Activated CD4-positive, alpha-beta T cell treated with anti-CD3 and anti-CD28 coated beads for 36 hours (primary cell): ENCODE measurements at places on chromosomes 2 and 18.

- no peak for DNase-seq
Measured at GRCh38 chr2:75224636-75225094, 25.3 kb upstream of the TACR1 start.

DNA sequence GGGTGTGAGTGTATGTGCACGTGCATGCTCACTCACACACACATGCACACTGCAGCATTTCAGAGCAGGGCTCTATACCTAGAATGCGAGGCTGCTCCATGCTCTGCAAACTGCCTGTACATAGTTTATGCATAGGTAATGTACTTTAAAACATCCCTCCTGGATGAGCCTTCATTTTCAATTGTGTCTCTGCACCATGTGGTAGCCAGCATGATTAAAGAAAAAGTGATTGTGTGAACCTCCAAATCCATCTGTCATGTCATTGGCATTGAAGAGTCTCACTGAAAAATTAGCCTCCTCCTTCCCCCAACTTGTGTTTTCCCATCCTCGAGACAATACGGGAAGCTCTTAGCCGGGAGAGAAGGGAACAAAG, 120.9 kb upstream of the SPATS2L start:
- no peak for DNase-seq

- no peak for DNase-seq
Measured at GRCh38 chr2:235518322-235519090, 24.7 kb downstream of the AGAP1 start.

DNA sequence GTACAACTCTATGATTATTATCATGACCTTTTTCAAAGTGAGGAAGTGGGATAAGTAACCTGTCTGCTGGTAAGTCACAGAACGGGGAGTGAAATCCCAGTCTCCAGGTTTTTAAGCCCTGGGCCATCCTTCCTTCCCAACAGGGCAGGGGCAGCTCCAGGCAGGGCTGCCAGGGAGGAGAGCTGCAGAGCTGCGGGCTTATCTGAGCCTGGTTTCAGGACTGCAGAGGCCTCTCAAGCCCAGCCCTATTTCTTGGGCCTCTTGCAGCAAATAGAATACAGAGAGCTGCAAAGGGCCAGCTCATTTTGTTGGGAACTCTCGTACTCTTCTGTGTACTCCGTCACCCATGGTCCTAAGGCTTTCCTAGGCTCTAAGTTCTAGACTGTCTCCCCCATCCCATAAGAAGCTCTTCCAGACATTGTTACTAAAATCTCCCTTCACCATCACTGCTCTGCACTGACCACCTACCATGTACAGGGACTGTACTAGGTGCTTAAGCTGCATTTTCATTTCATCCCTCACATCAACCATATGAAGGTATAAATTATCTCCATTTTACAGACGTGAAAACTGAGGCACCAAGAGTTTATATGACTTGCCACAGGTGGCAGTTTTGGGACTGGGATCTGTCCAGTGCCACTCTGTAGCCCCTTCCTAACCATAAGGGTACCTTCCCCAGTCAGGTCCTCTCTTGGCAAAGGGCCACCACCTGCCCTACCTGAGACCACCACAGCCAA, 3.1 kb downstream of the RAB11FIP5 start:
- no peak for DNase-seq

GRCh38 chr2:70557171-70557838, 3.7 kb upstream of the TGFA start:
- DNase-seq: no peak

DNA sequence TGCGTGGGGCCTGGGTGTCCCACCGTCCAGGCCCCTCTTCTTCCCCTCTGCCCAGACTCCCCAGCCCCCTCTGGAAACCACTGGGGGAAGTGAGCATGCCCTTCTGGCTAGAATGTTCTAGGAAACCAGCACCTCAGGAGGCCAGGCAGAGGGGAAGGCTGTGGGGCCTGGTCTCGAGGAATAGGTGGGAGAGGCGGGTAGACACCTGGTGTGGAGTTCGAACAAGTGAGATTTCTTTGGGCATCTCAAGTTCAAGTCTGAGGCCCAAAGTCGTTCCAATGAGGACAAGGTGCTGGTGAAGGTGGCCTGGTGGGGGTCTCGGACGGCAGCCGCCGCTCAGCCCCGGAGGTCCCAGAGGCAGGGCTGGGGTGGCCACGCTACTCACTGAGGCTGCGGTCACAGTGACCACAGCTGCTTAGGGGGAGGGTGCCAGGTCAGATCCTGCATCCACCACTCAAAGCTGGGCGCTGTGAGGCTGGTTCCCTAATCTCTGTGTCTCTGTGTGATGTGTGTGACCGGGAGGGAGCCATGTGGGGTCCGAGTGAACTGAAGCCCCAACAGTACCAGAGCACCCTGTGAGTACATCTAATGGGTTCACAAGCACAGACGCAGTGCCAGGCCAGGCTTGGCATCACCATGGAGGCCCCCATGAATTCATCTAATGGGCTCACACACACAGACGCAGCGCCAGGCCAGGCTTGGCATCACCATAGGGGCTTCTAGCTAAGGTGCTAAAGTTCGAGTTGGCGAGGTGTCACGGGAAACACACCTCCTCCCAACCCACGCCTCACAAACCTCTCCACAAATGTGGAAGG, 26.5 kb upstream of the PXDN start:
- DNase-seq: no peak

GRCh38 chr2:221677688-221678087, 105.6 kb upstream of the EPHA4 start:
- no peak for DNase-seq

DNA sequence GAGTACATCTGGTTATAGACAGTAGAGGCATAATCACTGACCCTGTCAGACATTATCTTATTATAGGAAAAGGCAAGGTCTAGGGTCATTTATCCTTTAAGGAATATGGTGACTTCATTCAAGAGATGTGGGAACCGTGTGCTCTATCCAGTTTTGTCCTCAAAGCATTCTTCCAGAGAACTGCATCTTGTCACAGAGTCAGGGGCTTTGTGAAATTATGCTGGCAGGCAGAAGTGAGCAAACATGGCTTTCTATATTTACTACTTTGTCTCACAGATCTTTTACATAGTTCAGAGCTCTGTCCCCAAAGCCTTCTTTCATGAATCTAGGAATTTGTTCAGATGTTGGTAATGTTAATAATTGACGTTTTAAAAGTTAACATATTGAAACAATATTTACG, 177.4 kb downstream of the ASXL3 start:
- no peak for DNase-seq

DNA sequence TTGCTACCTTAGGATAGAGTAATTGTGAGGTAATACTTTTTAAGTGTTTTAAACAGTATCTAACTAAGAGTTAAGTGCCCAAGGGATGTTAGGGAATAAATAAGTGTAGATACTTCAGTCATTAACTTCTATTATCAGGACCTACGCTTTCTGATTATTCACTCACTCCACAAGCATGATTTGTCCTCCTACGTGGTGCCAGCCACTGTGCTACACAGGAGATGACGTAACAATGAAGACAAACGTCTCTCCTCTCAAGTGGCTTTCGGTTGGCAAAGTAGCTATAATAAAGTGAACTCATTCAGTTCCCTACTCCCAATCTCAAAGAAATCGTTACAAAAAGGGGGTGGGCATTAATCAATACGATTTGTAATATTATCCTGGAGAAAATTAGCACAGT, 100.9 kb upstream of the SETBP1 start:
- DNase-seq: no peak

- DNase-seq: peak; percentile 6
Measured at GRCh38 chr2:142130111-142131009, 456 bp downstream of the LRP1B start.

- DNase-seq: peak; percentile 71
Measured at GRCh38 chr18:63518178-63519012, 23.8 kb upstream of the SERPINB12 start.

- peak; percentile 30 for DNase-seq
Measured at GRCh38 chr2:195658541-195658890, 1.5 kb downstream of the SLC39A10 start.

- DNase-seq: peak; percentile 26
Measured at GRCh38 chr2:15940661-15941480, 521 bp downstream of the MYCN start.

GRCh38 chr2:29079887-29080286, 5.6 kb upstream of the PCARE start:
- no peak for DNase-seq

- no peak for DNase-seq
Measured at GRCh38 chr2:211434773-211435172, 878.4 kb downstream of the CPS1 start.

GRCh38 chr18:57107140-57107832, 39.6 kb upstream of the BOD1L2 start:
- DNase-seq: no peak

- DNase-seq: no peak
Measured at GRCh38 chr2:10008809-10009176, 34.6 kb upstream of the KLF11 start.

GRCh38 chr2:217695033-217695520, 307.7 kb downstream of the TNS1 start:
- DNase-seq: no peak

GRCh38 chr2:75632091-75632701, 14.4 kb upstream of the MRPL19 start:
- no peak for DNase-seq

- peak; percentile 36 for DNase-seq
Measured at GRCh38 chr2:113233593-113234550, 44.8 kb downstream of the PAX8 start.

DNA sequence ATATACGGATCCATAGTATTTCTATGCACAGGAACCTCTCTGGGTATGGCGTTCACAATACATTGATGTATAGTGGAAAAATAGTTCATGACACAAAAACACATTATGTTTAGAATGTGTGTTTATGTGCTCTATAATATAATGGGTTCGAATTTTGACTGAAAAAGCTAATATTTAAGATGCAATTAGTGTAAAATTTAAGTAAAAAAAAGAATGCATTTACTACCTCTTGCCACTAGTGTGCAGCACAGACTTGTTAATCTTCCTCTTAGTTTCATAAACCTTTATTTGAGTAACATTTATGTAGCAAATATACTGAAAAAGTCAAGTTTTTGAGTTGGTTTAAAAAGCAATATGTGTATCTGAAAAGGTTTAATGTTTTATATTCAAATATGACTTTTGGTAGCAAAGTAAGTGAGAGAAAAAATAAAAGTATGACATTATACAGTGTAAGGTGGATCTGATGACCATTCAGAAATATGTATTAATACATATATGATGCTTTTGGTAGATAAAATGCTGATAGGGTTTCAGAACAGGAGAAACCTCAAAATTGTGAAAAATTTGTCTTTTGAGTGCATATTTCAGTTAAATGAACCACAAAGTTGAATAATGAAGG, 49.4 kb downstream of the CCDC102B start:
- DNase-seq: no peak

DNA sequence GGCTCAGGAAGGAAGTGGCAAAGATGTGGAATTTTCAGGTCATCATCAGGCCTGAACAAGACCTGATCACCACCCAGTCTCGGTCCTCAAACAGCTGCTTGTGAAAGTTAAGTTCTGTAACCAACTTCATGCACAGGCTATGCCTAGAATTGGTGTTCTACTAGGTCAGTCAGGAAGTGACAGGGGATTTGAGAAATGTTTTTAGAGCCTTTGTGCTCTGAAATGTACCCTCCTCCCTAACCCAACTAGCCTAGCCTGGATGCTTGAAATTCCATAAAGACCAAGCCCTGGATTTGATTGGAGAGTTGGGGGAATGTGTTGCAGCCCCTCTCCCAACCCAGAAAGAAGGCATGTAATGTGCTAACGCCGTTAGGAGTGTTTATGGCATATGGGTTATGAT, 63.3 kb downstream of the TGOLN2 start:
- DNase-seq: no peak

DNA sequence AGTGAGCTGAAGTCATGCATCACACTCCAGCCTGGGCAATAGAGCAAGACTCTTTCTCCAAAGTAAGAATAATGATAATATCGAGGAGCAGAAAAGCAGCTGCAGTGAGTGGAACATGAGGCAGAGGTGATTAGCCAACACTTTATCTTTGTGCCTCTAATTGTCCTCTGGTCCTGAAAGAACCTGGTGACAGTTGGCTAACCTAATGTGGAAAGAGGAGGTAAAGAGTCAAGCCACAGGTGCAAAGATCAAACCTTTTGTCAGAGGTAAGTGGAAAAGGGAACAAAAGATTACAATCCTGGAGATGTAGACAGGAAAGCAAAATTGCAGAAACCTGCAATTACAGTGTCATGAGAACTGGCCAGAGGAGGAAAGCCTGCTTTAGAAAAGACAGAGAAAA, 53.5 kb upstream of the LCLAT1 start:
- no peak for DNase-seq

DNA sequence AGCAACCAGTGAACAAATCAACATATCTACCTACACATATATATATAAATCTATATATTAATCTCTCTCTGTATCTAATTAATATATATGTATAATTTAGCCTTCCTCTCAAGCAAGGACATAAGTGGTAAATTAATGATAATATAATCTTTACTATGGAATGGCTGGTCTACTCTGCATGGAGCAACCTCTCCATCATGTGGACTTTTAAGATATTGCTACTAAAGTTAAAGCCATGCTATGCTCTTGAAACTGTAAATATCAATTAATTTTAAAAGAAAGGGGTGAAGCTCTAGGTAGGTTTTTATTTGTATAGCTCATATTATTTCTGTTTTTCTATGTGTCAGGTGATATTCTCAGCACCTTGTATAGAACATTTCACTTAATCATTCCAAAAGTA, 147.0 kb downstream of the PPP1R1C start:
- no peak for DNase-seq

GRCh38 chr18:27713738-27714095, 463.2 kb downstream of the CDH2 start:
- no peak for DNase-seq

GRCh38 chr18:23056315-23056714, 79.0 kb upstream of the CABLES1 start:
- DNase-seq: no peak
